ENCODE measurements at places on chromosomes 6 and 20.
A peak's percentile ranks its signal among the peaks of the same experiment; 100 is the strongest.

DNA sequence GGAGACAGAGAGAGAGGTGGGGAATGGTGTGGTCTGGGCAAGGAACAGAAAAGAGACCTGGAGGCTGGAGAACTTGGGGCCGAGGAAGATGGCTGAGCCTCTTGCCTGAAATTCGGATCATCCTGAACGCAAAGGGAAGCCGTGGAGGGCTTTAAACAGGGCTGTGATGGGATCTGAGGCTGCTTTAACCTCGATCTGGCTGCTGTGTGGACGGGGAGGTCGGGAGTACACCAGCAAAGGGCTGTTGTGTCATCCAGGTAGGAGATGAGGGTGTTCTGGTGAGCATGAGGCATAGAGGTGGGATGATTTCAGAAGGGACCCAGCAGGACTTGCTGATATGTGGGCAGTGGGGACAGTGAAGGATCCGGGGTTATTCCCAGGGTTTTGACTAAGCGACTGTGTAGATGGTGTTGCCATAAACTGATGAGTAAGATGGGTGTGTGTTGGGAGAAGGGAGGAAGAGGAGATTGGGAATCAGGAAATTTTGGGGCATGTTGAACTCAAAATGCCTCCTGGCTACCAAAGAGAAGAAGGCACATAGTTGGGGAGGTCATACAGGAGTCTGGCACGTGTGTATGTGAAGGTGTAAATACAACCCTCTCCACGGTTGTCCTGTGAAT lies 158.5 kb downstream of the NFATC2 start:
- no peak for DNase-seq

- DNase-seq = no peak
These were observed 177.1 kb downstream of the MRPL14 start for GRCh38 chr6:43950051-43950605.

DNA sequence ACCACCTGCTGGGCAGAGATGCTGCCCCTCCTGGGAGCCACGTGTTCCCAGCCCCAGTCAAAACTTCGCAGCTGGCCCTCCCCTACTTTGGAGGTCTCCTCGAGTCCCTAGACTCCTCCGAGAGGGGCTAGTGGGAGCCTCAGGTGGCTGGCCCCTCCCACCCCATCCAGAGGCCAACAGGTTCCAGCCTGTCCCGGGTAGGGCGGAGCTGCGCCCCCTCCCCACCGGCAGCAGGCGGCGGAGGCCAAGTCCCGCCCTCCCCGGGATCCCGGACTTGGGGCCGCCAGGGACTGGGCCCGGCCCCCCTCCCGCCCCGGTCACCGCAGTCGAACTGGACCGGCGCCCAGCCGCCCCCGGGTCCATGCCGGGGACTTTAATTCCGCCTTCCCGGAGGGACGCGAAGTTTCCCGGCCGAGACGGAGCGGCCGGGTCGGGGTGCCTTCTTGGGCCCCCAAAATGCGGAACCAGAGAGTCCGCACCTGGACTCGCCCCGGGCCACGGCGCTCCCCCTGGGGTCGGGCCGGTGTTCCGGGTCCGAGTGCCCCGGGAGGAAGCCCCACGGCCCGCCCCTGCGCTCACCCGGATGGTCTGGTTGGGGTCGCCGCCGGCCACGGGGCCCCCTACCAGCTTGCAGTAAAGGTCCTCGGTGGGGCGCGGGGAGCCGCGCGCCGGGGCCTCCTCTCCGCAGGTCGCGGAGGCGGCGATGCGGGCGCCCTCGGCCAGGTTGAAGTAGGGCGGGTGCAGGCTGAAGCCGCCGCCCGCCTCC lies 559 bp downstream of the LAMA5 start:
- DNase-seq = no peak

DNA sequence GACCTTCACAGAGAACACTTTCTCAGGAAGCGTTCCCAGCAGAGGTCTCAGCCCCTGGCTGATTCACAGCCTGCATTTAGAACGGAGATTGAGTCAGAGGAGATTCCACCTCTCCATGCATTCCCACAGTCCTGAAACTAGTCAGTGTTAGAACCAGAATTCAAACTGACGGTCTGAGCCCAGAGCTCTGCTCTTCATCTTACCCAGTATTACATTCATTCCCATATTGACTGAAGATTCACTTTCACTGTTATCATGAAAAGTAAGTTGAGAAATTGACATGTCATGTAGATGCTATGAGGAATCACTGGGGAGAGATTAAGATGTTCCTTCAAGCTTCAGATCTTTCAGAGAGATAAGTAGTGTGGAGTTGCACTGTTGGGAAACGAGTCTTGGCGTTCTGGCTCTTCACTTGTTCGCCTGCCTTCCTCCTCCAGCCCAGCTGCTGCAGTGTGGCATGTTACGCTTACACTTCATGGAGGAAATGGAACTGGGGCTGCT lies 28.3 kb downstream of the MAS1 start:
- DNase-seq = no peak

- no peak for DNase-seq
These were observed 297.7 kb upstream of the SASH1 start for GRCh38 chr6:148044921-148045320.

DNA sequence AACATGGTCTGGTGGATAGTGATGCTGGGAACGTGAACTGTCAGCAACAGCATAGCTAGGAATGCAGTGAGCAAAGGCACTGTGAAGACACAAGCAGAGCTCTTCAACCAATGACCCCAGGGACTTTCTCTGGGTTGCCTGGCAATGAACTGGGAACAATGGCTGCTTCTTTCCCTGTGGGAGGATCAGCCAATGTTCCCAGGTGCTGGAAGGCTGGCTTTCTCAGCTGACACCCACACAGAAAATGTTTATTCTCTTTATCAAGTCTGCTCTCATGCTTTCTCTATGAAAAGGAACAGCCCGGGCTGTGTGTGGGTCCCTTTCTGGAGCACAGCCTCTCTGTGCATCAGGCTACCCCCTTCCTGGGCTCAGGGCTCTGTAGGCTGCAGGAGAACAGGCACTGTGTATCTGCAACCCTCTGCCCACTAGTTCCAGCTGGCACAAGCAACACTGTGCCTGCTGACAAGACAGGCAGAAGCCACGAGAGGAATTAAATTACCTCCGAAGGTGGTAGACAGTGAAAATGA lies 54.2 kb downstream of the HFE start:
- DNase-seq = no peak

- no peak for DNase-seq
These were observed 34.7 kb downstream of the PLEKHG1 start for GRCh38 chr6:150634176-150634963.

DNA sequence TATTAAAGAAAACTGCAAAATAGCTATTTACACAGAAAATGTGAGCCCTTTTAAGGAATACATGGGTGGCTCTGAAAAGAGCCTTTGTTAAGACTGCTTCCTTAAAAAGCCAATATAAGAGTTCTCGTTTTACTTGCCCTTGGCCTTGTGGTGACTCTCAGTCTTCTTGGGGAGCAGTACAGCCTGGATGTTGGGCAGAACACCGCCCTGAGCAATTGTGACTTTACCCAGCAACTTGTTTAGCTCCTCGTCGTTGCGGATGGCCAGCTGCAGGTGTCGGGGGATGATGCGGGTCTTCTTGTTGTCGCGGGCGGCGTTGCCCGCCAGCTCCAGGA lies 111.5 kb downstream of the HFE start:
- DNase-seq = peak; percentile 55

GRCh38 chr20:49187330-49187850 lies 744 bp downstream of the STAU1 start:
- peak; percentile 1 for DNase-seq

Data from activated effector memory CD4-positive, alpha-beta T cell treated with Interleukin-2 at 50 U/mL for 16 hours (primary cell).